ENCODE measurements at places on chromosomes 1 and 21. TPM values are rescaled to one million over a fixed set of nuclear protein-coding genes. Genes with fewer than 3 reads are reported as not detected.

GRCh38 chr1:69585666-69586065 lies 17.9 kb downstream of the LRRC7 start:
- no peak overlapping the region for H3K4me3 ChIP-seq
- no peak overlapping the region for H3K27ac ChIP-seq
- no peak for DNase-seq
- no peaks in the 10 kb centered on the region for H3K36me3 ChIP-seq
- no peaks in the 10 kb centered on the region for H3K4me1 ChIP-seq
- H3K27me3 ChIP-seq, result no peaks in the 10 kb centered on the region

DNA sequence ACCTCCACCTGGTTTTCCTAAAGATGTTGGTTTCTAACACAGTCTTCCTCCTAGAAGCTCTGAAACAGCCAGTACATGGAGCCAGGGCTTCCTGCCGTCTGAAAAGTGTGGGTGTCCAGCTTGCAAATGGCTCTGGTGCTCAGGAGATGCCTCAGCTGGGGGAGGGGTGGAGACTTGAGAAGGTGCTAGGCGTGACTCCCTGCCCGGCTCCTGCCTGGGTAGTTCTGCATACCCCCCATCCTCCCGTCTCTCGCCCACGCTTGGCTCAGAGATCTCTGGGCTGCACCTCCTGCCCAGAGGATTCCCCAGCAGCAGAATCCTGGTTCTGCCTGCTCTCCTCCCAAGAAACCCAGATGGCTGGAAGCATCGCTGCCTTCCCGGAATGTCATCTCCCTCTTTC lies 16.9 kb downstream of the STUM start:
- DNase-seq, result no peak
- no peak overlapping the region for H3K4me3 ChIP-seq
- H3K27me3 ChIP-seq, result no peaks in the 10 kb centered on the region
- H3K4me1 ChIP-seq, result no peaks in the 10 kb centered on the region
- H3K27ac ChIP-seq, result no peak overlapping the region
- H3K36me3 ChIP-seq, result no peaks in the 10 kb centered on the region

DNA sequence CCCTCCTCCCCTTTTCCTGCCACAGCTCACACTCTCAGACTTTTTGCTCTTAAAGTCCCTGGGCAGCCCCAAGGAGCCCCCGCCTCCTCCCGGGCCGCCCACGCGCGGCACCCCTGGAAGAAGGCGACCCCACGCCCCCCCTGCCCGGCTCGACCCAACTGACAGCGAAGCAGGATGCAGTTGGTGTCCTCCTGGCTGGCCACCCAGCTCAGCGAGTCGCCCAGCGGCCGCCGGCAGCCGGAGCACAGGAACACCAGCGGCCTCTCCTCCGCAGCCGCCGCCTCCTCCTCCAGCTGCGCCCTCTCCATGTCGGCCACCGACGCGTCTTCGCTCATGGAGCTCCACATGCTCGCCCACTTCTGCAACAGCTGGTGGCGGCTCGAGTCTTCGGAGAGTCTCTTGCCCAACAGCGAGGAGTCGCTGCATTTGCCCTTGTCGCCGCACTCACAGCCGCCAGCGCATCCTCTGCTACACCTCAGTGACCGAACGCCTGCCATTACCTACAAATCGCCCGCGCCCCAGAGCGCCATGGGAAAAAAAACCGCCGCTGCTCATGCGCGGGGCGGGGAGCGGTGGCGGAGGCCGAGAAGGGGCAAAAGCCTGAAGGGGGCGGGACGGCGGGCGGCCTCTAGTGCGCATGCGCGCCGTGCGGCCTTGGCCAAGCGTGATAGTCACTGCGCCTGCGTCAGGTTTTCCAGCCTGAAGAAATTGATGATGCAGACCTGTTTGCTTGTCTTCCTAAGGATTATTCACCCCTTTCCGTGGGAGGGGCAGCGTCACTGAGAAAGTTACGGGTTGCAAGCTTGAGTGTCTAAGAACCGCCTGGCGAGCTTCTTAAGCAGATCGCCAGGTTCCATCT lies at the start of gene MIS18A:
Gene MIS18A, minus strand, starts transcription at position 532 of the 859 bp plus-strand sequence. Its CDS starts 35 bp downstream, at position 497.
- no peaks in the 10 kb centered on the region for H3K27me3 ChIP-seq
- DNase-seq, result peak; percentile 98
- peak within 1 kb of the TSS; percentile 95 for H3K4me3 ChIP-seq

DNA sequence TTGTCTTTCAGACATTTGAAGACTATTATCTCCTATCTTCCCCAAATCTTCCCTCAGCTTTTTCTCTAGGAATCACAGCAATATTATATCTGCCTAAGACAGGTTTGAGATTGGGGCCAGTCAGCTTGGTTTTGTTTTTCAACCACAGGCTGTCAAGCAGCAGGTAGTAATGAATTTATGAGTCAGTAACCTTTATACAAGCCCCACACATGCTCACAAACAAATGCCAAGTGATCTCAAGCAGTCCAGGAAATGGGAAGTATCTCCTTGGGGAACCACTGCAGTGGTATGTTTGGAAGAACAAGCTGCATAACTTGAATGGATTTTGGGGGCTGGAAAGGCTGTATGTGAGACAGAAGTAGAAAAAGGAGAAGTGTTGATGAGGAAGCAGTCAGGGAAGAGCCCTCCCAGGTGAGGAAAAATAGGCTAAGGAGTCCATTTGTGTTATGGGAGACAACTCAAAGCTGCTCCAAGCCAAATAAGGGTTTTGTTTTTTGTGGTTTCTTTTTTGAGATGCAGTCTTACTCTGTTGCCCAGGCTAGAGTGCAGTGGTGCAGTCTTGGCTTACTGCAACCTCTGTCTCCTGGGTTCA lies 2.1 kb downstream of the DHDDS start:
- no peak overlapping the region for H3K27ac ChIP-seq
- H3K36me3 ChIP-seq, result peaks cover 16% of the 10 kb centered on the region
- no peak overlapping the region for H3K4me3 ChIP-seq
- H3K27me3 ChIP-seq, result no peaks in the 10 kb centered on the region

DNA sequence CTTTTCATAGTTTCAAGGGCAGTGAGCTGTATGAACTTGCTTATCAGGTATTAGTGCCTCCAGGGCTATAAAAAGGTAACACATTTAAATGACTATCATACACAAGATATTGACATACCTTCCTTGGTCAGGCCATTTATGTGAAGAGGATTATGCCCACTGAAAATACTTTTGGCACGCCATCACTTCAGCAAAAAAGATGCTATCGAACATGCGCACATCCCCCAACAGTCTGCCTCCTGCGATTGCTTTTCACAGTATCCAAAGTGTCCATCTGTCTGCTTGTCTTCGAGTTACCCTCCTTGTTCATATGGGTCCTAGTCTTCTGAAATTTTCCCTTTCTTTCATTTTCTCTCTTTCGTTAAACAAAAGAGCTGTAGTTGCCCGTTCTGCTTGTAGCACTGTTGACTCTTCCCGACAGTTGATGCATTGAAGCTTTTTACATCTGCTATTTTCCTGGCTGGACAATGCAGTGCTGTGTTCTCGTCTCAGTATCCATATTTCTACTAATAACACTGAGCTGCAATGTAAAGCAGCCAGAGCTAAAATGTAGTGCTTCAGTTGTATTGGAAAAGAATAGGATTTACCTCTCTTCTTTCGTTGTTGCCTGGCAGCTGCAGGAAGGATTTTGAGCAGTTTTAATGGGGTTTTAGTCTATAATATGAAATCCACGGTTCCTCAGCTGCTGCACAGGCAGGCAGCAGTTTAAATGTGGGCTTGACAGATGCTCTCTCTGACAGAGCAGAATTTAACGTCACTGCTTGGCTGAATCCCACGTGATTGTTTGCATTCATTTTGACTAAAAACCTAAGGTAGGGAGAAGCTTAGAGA lies at the start of gene B3GALT2:
Gene B3GALT2, minus strand, starts transcription at position 713 of the 831 bp plus-strand sequence. CDS start 5,051 bp downstream, outside the sequence.
- peak; percentile 44 for DNase-seq
- H3K4me1 ChIP-seq, result peaks cover 4% of the 10 kb centered on the region
- H3K36me3 ChIP-seq, result no peaks in the 10 kb centered on the region
- peak within 1 kb of the TSS; percentile 32 for H3K4me3 ChIP-seq
- H3K27ac ChIP-seq, result no peak within 1 kb of the TSS

DNA sequence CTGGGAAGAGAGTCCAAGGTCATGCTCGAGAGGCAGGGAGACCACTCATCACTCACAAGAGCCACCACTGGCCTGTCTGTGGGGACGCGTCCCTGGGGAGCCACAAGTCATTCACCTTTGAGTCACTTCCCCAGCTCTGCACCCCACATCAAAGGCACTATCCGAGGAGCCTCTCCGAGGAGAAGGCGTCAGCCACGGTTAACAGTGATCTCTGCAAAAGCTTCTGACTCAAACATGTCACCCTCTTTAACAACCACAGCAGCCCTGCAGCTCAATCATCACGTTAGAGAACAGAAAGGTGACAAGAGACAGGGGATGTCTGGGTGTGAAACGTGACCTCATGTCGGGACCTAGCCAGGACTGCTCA lies 9.0 kb downstream of the LRRC47 start:
- no peak overlapping the region for H3K27ac ChIP-seq
- H3K4me3 ChIP-seq, result no peak overlapping the region
- no peaks in the 10 kb centered on the region for H3K27me3 ChIP-seq
- no peak for DNase-seq

Gene CITED4
- total RNA-seq, result 78.6 TPM

Gene ANGEL2
- total RNA-seq, result 38.6 TPM
